ENCODE measurements at places on chromosomes 16 and 17.
A peak's percentile ranks its signal among the peaks of the same experiment; 100 is the strongest.

GRCh38 chr17:65660947-65661346 lies 99.5 kb upstream of the AXIN2 start:
- no peak for DNase-seq

DNA sequence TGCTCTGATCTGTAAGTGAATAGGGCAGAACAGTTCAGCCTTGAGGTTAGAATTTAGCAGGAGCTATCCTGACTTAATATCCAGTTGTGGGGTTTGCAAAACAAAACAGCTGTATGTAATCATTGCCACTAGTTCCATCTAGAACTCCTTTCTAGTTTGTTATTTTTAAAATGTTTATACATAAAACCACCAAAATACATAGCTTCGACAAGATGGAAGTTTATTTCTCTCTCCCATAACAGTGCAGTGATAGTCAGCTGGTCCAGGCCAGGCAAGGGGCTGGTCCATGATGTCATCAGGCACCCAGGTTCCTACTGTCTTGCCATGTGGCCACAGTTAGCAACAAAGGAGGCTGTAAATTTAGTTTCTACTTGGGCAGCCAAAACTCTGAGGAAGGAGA lies 10.5 kb upstream of the PLK1 start:
- no peak for DNase-seq

GRCh38 chr16:1159973-1160772 lies 7.3 kb downstream of the CACNA1H start:
- peak; percentile 81 for DNase-seq

DNA sequence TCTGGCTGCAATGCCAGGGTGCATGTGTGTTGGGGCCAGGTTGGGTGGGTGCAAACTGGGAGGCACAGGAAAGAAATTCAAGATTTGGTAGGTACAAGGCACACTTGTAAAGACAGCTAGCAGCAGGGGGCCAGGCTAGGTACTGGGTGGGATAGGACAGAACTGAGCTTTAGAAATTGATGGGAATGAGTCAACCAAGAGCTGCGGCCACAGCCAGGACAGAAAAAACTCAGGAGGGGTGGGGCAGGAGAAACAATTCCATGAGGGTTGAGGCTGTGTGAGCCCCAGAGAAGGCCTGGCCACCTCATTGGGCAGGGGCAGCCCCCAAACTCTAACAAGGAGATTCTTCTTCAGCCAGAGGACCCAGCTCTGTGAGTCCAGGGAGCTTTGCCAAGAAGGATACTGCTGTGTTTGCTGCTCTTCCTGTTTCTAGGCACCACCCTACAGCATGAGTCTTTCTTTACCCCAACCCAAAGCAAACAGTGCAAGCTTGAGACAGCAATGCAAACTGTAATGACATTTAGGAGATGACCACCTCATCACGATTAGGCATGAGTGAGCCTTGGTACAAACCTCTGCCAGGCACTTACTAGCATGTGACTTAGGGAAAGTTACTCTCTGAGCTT lies 21.3 kb upstream of the CCDC182 start:
- DNase-seq, result no peak

GRCh38 chr17:10031127-10031526 lies 126.1 kb upstream of the RCVRN start:
- DNase-seq, result no peak

GRCh38 chr16:52488837-52489289 lies 58.1 kb downstream of the TOX3 start:
- no peak for DNase-seq

GRCh38 chr17:74295625-74296547 lies 21.9 kb downstream of the DNAI2 start:
- DNase-seq, result no peak

DNA sequence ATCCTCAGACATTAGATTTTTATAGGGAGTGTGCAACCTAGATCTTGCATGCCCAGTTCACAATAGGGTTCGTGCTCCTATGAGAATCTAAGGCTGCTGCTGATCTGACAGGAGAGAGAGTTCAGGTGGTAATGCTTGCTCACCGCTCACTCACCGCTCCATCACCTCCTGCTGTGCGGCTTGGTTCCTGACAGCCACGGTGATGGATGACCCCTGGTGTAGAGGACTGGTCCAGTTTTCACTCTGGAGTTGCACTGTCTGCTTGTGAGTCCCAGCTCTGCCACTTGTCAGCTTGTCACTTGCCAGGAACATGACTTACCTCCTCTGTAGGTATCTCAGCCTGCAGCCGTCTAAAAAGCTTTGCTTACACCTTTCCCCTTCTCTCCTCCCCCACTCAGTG lies 214.6 kb downstream of the SNX29 start:
- no peak for DNase-seq

GRCh38 chr17:40859536-40859935 lies 7.5 kb downstream of the KRT12 start:
- DNase-seq, result no peak

DNA sequence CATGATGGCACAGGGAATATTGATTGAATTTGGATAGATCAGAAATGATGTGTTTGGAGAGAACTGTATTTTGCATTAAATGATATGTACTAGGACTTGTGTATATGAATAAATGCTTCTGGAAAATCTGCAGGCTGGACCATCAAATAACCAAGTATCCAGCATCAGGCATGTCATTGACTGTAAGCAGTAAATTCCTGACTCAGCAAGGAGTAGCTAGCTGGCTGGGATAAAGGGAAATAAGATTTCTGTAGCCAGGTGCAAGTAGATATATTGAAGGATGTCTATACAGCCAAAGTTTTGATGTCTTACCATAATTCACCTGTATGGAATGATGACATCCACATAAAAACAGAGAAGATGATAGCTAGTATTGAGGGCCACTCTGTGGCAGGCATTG lies 809.6 kb downstream of the CDH11 start:
- DNase-seq, result no peak

GRCh38 chr17:28498652-28499363 lies 7.3 kb upstream of the FOXN1 start:
- no peak for DNase-seq

- DNase-seq, result no peak
Observed at GRCh38 chr17:78977997-78978973, 1.4 kb downstream of the LGALS3BP start.
